Motor neuron (in vitro differentiated cells): ENCODE measurements at places on chromosomes 4 and X.

DNA sequence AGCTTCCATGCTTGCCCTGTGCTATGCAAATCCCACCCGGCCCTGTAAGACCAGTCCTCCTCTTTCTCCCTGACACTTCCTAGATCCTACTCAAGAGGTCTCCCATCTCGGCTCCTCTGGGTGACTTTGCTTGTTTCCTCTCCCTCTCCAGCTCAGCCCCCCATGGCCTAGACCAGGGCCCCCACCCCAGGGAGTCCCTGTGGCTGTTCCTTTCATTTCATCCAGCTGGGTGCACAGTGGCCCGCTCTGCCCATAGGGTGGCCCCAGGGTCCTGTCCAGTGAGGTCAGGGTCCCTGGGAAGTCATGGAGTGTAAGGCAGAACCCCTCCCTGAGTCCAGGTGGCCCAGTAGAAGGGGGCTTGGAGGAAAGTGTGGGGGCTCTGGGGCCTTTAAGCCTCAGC lies 52.3 kb upstream of the NKX1-1 start:
- no peak for ATAC-seq

GRCh38 chrX:10350981-10351380 lies 194.2 kb downstream of the CLCN4 start:
- ATAC-seq = peak; percentile 63

DNA sequence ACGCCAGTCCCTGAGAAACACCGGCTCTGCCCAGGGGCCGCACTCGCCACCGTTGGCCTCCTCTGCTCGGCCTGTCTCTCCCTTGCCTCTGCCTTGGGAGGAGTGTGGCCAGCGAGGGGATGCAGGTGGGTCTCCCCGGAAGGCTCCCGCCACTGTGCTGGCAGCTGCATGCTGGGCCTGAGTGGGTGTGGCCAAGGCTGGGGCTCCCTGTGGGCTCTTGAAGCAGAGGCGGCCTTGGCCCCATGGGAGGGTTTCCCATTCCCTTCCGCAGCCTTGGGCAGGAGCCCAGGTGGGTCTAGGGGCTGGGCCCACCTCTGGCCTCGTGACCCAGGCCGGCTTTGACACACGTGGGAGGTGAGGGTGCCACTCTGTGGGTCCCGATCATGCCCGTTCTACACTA lies 19.1 kb downstream of the FGFRL1 start:
- peak; percentile 17 for ATAC-seq

DNA sequence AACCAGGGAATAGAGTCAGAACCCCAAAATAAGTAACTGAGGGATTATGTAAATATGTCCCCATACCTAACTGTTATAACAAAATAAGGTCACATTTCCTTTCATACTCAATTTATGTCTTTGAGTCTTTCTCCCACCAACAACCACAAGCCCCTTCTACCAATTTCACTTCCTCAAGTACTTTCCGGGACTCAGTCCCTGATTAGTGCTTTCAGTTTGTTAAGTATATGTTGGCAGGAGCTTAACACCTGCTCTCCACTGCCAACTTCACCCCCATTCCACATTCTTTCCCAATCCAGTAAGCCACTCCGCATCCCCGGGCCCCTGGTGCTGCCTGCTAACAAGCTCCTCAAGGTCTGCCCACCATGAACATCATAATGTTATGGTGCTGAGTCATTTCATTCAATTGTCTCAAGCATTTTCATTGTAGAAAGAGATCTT lies 71.3 kb upstream of the SPRY1 start:
- no peak for ATAC-seq

DNA sequence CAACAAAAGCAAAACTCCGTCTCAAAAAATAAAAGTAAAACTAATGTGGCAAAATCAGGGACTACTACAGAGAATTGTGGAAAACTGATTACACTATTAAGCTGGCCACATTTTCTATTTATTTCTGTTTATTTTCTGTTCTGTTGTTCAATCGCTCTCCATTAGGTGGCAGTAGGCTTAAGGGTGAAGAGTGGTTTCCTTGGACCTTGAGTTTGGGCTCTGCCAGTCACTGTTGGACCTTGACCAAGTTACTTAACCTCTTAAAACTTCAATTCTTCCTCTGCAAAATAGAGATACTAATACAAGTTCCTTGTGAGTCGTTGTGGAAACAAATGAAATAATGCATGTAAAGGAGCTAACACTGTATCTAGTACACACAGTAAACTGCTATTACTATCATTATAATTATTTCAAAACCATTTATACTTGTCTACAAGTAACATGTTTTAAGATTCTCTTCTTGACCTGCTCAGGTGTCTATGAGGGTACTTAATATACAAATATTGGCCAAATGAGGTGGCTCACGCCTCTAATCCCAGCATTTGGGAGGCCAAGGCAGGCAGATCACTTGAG lies 15.2 kb downstream of the HSD17B11 start:
- ATAC-seq = no peak

DNA sequence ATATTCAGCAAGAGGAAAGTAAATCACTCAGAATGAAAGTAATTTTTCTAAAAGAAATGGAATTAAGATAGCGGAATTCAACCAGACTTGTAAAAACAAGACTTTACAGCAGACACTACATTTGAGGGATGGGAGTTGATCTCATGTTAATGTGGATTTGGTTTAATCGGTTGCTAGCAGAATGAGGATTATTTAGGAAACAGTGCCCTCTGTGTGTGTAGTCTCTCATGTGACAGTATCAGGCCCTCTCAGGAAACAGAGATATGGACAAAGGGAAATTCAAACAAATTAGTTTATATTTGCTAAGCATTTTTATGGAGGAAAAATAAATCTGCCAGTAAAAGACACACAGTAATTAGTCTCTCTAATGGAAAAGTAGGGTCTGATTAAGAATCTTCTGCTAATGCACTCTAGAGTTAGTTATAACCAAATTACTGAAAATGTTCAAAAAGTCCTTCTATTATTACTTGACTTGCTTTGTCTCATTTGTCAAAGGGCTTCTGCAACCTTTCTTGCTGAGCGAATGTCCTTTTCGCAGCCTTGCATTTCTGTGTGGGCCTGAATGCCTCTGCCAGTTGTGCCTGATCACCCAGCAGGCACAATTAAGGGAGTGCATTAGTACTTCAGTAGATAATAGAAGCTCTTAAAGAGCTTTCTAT lies 1282.3 kb upstream of the TENM3 start:
- no peak for ATAC-seq

DNA sequence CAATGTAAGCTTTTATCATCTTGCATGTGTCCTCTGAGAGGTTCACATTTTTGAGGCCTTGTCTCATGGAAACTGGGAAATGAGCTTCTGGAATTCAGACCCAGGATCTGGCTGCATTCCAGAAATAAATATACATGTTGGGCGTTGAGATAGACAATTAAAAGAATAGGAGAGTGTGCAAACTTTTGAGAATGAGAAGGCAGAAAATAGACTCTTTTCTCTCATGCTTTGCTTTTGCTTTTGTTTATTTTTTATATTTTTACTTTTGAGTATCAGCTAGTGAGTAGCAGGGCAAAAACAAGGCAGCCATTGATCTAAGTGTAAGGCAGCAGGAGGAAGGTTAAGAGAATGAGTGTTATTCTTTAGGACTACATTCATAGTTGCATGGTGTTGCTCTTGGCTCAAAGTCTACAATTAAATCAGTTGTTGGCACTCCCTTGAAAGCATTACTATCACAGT lies 12.4 kb downstream of the SHROOM3 start:
- ATAC-seq = peak; percentile 66
